WTC11 (cell line): ENCODE measurements at places on chromosomes 6 and 20.

DNA sequence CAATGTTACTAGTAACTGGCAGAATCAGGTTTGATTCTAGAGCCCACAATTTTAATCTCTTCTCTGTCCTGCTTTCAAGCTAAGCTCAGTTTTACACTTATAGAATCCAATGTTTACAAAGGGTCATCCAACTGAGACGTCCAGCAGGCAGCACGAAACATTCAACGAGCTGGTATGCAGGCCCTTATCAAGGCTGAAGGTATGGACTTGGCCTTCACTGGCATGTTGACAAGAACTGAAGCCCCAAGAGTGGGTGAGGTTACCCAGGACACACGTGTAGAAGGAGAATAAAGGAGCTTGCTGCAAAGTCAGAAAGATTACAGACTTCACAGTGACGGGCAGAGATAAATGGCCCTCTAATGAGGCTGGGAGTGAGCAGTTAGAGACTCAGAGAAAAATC, 187.4 kb downstream of the KIF16B start:
- no peak for DNase-seq

- no peak for DNase-seq
These were observed 97.7 kb upstream of the SGK1 start for GRCh38 chr6:134415656-134416055.

GRCh38 chr20:62900052-62900691, 26.1 kb downstream of the DIDO1 start:
- DNase-seq = peak; percentile 89

- DNase-seq = no peak
These were observed 379.1 kb downstream of the TENT5A start for GRCh38 chr6:81373414-81373813.

- no peak for DNase-seq
These were observed 1.5 kb upstream of the MSH5 start for GRCh38 chr6:31737991-31738979.

GRCh38 chr6:157753291-157753690, 69.8 kb upstream of the SNX9 start:
- no peak for DNase-seq

DNA sequence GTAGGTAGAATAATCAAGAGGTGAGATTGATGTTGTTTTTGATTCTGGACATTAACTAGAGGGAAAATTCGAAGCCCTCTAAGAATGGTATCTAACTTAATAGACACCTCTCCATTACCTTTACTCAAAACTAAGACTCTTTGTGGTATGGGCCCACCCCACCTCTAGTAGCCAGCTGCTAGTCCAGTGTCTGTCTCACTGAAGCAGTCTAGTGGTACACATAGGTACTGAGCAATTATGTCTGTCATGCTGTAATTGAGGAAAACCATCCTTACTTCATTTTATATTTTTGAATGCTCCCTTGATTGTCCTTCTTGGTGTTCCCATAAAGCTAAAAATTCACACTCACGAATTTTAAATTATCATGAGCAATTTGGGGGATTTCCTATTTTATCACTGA, 290.7 kb downstream of the ARHGAP18 start:
- DNase-seq = no peak

DNA sequence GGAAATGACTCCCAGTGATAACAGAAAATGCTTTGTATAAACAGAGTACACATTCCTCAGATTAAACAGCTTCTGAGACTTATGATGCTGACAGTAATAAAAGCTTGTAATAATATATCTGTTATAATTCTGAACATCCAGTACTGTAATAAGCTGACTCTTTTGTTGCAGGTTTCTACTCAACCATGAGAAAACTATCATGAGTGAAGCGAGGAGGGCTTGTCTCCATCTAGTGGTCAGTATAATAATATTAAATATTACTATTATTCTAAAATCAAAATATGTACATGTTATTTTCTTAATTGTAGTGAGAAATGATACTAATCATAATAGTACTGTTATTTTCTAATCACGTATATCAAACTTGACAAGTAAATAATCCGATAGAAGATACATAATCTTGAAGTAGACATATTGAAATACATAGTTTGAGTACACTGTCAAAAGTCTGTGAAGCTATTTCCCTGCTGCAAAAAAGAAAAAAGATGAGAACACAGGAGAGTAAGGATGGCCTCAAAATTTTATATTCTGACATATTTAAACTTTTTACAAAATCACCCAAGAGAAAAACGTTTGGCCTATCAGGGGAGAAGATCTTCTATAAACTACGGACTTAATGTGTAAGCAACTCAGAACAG, 183.1 kb downstream of the MOXD1 start:
- DNase-seq = no peak

DNA sequence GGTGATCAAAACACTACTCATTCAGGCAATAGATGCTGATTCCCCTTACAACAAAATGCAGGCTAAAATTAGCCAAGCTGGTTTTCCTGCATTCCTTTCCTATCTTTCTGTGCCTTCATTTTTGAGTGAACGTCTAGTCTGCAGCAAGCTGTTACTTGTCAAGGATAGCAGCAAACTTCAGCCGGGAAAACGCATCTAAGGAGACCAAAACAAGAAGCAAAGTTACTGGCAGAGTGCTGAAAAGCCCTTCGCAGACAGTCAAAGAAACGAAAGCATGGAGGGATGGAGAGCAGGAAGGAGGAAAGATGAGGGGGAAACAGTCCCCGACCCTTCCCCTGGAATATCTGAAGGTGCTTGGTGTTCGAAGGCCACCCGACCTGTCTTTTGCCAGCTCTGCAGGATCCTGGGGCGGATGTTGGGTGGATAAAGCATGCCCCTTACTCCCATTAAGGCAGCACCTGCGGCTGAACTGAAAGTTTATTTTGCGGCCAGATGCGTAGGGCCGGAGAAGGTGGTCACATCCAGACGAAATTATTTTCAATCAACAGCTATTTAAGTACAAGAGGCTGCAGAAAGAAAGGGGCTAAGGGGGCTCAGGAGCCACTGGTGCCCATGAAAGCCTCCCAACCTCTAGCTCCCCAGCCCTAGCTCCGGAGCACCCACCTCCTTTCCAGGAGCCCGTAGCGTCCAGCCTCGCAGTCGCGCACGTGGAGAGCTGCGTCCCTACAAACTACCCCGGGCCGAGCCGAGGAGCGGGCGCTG, 538 bp downstream of the FERMT1 start:
- DNase-seq = peak; percentile 18

GRCh38 chr6:137200288-137200687, 18.9 kb downstream of the IFNGR1 start:
- DNase-seq = no peak

- no peak for DNase-seq
These were observed 2.0 kb downstream of the HLA-B start for GRCh38 chr6:31354864-31355582.

DNA sequence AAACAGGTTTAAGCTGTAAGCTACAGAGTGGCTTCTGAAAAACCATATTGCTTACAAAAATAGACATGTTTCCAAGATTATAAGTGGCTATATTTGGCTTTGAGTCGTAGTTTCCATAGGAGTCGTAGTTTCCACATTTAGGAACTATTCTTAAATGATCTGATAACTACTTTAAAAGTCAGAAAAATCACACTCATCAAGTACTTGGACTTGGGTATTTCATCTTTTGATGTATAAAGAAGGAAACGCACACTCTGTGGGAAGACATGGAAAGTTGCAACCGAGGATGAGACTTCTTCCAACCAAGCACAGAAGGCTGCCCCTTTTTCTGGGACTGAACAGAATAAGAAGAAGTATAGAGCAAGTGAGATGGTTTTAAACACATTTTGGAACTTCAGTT, 118.3 kb downstream of the KHDRBS2 start:
- no peak for DNase-seq

GRCh38 chr20:53493311-53493857, 100.3 kb downstream of the ZNF217 start:
- DNase-seq = no peak

DNA sequence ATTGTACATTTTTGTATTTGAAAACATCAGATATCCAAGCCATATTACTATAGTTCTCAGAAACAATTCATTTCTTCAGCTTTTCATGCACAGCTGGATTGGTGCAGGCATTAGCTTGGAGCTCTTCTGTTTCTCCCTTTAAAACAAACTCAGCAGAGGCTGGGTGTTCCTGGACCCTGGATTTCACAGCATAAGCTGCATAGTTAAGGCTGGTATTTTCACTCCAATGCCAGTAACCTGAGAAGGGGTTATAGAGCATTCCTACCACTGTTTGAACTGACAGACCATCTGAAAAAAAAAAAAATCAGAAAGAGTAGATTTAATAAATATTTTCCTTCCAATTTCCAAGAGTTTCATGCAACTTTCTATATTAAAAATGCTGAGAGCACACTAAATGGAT, 20.1 kb upstream of the FAXC start:
- peak; percentile 16 for DNase-seq

DNA sequence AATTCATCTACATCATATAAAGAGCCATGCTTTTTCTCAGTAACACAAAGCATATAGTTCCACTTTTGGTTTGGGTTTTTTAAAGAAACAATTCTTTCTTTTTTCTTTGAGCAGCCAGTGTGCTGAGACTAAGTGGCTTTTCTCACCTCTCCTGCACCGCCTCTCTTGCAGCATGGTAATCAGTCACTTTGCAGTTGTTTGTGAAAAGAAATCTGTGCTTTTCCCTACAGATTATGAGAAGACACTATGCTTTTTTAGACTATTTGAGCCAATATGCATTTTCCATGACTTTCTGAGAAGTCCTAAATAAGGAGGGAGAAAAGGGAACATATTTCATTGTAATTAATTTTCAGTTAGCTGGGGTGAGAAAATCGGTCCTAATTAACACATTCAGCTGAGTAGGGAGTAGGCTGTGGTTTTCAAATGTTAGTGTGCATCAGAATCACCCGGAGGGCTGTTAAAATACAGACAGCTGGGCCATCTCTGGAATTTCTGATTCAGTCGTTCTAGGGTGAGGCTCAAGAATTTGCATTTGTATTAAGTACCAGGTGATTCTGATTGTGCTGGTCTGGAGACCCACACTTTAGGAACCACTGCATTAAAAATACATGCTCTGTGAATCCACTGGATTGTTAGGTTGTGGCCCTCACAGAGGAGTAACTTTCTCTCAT, 155.2 kb downstream of the TINAG start:
- DNase-seq = no peak

GRCh38 chr6:111996144-111996865, 57.6 kb upstream of the CCN6 start:
- no peak for DNase-seq

- no peak for DNase-seq
These were observed 482.7 kb upstream of the JARID2 start for GRCh38 chr6:14763139-14763538.

GRCh38 chr20:58963060-58963584, 17.9 kb upstream of the NELFCD start:
- no peak for DNase-seq

DNA sequence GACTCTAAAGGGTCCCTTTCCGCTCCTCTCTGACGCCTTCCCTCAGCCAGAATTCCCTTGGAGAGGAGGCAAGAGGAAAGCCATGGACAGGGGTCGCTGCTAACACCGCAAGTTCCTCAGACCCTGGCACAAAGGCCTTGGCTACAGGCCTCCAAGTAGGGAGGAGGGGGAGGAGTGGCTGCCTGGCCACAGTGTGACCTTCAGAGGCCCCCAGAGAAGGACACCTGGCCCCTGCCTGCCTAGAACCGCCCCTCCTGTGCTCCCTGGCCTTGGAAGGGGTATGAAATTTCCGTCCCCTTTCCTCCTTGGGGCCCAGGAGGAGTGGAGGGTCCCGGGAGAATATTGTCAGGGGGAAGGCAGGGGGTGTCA, 2.7 kb downstream of the VEGFA start:
- DNase-seq = peak; percentile 45

GRCh38 chr20:44962483-44962882, 2.3 kb upstream of the TOMM34 start:
- no peak for DNase-seq

DNA sequence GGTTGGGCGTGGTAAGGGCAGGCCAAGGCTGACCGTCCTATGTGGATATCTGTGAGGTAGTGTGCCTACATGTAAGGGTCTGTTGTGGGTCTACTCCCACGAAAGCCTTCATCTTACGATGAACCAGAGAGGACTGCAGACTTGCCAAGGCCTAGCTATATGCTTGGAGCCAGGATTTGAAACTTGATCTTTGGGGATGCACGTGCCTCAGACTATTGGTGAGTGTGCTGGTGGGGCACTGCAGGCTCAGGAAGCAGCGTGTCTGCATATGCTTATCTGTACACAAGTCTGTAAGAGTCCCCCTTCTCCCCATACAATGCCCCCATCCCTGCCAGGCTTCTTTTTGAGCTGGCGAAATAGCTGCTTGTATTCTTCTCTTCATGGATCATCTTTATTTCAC, 17.9 kb downstream of the PLCG1 start:
- DNase-seq = no peak

GRCh38 chr6:156310701-156311100, 466.5 kb upstream of the ARID1B start:
- no peak for DNase-seq
